Stimulated activated CD8-positive, alpha-beta memory T cell treated with anti-CD3 and anti-CD28 coated beads, Interleukin-4, amount 100 ng/mL, for 1 hour (primary cell): ENCODE measurements at places on chromosomes 12 and 14.

DNA sequence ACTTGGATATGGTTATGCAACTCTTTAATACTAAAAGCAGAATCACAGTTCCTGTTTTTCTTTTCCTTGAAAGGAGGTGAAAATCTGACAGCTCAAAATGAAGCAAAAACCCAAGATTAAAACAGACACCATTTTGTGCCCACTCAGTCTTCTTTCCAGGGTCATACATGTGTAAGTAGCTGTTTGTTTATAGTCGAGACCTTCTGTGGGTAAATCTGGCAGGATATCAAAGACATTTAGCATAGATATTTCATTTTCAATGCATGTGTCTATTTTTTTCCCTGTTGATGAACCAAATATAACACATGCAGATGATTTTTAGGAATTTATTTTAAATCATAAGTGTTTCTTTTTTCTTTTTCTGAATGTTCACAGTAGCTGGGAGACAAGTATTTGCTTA is 398.8 kb downstream of the FOXG1 start:
- DNase-seq, result no peak

DNA sequence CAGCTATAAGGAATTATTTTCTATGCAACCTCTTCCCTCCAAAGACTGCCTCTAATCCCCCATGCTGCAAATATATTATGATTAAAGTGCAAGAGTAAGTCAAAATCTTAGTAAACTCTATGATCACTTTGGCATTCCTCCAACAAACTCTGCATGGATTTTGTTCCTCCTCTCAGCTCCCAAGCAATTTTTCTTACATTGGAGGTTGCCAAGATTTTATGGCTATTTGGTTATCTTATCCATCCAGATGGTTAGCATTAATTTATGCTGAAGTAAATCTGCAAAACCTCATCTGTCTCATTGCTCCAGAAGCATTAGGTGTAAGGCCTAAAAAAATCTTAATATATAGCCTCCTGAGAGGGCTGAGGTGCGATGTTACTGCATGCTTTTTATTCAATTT is 228.1 kb downstream of the CHST11 start:
- no peak for DNase-seq

DNA sequence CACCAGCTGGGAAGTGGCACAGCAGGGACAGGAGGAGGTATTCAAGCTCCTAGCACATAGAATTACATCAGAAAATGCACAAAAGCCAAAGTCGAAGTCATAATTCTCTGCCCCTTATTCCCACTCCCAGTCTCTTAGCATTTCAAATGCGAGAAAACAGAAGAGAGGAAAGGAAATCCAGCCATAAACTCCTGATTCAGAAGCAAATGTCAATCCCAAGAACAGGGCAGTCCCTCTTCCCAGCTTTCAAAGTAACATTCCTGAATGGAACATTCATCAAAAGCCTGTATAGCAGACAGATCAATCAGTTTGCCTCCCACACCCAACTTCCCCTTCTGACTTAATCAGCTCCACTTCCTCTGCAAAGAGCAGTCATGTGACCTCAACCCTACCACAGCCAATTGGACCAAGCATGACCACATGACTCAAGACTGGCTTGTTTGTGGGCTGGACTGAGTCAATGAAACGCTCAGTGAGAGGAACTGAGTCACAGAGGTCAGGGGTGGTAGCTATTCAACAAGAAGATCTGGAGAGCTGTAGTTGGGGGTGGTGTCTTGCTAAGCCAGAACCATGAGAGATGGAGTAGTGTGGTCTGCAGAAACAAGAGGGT is 41.4 kb upstream of the TUNAR start:
- no peak for DNase-seq

DNA sequence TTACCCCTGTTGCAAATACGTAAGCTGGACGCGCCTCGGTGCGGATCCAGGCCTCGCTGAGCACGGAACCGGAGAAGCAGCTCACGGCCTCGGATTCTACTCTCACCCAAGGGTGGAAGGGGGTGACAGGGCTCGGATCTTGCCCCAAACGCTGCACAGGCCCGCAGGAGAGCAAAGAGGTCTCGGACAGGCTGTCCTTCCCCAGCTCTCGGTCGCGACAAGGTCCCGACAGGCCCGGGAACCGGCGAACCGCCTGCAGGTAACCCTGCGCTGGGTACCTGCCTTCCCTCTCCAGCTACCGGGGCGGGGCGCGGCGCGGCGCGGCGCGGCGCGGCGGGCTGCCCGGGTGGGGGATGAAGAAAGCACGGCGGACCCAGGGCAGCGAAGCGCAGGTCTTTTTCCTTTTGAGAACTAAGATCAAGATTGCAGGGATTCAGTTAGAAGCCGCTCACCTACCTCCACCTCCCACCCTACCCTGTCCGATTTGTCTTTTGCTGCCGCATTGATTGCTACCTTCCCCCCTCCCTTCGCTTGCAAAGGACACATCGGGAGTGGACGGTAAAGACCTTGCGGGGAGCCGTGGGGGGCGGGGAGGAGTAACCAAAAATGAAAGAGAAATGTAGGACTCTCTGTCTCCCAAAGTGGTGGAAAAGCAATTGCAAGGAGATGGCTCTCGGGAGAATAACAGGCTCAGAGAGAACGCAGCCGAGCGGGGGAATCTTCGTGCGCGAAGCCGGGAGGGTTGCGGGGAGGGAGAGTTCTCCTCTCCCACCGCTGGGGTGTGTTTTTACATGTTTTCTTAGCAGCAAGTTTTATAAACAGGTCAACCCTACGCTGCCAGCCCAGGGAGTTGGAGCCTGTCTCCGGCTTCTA is 8.4 kb upstream of the TBX3 start:
- DNase-seq, result no peak

DNA sequence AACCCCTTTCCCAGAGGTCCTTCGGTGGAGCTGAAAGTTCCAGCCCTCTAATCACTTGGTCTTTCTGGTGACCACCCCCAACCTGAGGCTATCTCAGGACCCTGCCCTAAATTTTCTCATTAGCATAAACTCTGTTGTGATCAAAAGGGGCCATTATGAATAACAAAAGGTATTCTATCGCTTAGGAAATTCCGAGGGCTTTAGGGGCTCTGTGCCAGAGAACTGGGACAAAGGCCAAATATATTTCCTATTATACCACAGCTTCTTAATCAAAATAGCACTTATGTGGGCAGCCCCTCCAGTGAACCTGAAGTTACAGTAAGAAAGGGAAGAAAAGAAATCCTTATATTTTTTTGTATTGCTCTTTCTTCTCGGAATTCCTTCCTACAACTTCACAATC is 125.3 kb upstream of the NPAS3 start:
- no peak for DNase-seq

DNA sequence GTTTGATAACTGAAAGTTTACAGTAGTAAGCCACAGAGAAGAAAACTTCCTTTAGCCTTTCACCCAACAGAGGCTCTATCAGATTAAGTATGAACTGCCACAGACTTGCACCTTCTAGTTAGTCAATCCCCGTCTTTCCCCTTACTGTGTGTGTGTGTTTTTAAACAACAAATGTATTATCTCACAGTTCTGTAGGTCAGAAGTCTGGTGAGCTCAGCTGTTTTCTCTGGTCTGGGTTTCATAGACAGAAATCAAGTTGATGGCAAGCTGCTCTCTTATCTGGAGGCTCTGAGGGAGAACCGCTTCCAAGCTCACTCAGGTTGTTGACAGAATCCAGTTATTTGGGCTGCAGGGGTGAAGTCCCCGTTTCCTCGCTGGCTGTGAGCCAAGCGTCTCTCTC is 320.5 kb downstream of the PRKD1 start:
- DNase-seq, result no peak

DNA sequence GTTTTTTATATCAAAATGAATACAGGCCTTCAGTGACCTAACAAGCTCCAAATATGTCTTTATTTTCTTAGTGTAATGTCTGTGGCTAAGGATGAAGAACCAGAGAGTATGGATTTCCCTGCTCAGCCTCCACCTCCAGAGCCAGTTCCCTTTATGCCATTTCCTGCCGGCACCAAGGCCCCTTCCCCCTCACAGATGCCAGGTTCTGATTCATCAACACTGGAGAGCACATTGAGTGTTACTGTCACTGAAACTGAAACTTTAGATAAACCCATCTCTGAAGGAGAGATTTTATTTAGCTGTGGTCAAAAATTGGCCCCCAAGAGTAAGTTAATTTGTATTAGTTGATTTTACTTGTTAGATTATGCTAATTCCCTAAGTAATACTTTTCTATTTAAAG is 61.0 kb downstream of the KIAA0586 start:
- no peak for DNase-seq

GRCh38 chr12:12265571-12266388 is 1.1 kb downstream of the LRP6 start:
- DNase-seq, result no peak

- peak; percentile 84 for DNase-seq
These were observed 5.5 kb downstream of the AQP5 start for GRCh38 chr12:49967042-49967776.

GRCh38 chr14:74459289-74459946 is 33.4 kb upstream of the SYNDIG1L start:
- DNase-seq, result no peak

DNA sequence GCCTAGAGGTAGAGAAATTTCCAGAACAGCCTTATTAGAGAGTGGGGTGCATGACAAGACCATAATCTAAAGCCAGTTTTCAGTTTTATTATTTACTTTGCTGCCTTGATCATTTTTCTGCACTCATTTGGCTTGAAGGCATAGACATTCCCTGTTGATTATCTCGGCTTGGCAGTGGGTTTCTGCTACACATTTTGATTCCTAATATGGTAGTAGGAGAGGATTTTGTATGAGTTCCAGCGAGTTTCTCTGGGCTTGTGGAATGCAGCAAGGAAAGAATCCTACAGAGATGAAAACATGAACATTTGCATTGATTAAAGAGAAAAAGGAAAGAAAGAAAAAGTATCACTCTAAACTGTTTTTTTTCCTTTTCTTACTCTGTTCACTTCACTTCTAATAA is 281.2 kb downstream of the PAWR start:
- no peak for DNase-seq

- DNase-seq, result no peak
These were observed 15.6 kb upstream of the TESC start for GRCh38 chr12:117114784-117115183.

DNA sequence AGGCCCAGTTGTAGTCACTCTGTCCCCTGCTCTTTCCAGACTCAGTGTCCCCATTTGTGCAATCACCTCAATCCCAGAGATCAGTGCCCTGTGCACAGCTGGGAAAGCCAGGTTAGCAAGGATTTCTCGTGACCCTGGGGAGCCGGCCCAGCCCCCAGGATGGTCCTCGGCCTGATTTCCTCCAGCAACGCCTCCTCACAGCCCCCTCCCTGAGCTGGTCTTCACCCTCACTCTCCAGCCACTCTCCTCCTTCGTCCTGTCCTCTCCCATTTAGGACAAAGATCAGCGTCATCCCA is 194.8 kb upstream of the C14orf180 start:
- DNase-seq, result no peak

DNA sequence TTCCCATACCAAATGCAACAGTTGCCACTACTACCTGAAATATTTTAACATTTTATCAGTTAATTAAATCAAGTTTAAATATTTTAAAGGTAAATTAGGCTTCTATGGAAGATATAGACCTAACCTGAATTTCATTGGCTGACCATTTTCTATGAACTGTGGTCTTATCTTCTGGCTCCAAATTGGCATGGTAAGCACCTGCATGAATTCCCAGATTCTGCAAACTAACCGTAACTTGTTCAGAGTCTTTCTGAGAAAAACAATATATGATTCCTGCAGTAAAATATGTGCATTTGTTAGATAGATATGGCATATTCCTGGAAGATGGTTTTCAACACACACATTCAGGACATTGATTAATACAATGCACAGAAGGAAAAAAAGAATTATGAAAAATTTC is 25.9 kb downstream of the RECQL start:
- DNase-seq, result no peak

DNA sequence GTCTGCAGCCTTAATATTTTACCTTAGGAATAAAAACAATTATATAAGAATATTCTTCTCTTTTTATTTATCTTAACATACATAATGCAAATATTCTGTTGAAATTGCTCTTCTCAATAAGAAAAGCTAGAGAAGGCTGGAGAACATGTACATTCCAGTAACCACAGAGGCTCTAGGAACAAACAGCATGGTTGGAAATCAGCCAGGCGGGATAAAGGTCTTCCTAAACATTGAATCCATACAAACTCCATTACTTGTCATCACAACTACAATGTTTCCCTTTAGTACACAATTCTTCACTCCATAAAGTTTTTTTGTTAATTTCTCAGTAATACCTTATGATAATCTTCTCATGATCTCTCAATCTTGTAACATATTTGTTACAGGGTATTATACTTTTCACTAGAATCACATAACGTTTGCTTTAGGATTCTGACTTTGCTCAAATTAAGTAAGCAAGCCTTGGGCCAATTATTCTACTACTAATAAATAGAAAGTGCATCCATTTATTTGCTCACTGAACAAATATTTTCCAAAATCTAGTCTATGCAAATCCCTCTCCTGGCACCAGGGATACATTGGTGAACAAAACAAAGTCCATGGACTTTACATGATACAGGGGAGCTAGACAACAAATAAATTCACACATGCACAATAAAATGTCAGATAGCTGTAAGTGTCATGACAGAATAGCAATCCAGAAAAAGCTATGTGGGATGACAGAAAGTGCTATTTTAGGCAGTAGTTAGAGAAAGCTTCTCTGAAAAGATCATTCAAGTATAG is 237.5 kb upstream of the TMTC1 start:
- DNase-seq, result no peak

- DNase-seq, result no peak
These were observed 859.8 kb downstream of the FSCB start for GRCh38 chr14:43647302-43647701.

DNA sequence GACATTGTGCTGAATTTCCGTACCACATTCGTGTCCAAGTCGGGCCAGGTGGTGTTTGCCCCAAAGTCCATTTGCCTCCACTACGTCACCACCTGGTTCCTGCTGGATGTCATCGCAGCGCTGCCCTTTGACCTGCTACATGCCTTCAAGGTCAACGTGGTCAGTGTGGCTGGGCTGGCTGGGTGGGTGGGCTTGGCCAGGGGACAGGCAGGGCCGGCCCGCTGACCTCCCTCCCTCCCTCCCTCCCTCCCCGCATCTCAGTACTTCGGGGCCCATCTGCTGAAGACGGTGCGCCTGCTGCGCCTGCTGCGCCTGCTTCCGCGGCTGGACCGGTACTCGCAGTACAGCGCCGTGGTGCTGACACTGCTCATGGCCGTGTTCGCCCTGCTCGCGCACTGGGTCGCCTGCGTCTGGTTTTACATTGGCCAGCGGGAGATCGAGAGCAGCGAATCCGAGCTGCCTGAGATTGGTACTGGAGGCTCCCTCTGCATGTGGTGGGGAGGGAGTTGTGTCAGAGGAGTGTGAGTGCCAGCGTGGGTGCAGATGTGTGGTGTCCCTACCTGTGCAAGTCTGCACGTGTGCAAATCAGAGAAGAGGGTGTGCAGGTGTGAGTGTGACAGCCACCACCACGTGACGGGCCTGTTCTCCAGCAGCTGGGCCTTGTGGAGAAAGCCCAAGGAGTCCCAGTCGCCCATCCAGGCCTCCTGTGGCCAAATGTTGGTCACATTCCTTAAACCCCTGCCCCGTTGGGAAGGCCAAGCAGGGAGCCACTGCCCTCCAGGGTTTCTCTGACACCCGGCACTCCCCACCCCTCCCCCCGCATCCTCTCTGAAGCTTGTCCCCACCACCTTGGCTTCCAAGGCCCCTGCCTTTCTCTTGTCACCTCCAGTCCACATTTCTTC is 5.3 kb downstream of the KCNH3 start:
- no peak for DNase-seq
